ENCODE measurements at places on chromosomes 12 and 14.

DNA sequence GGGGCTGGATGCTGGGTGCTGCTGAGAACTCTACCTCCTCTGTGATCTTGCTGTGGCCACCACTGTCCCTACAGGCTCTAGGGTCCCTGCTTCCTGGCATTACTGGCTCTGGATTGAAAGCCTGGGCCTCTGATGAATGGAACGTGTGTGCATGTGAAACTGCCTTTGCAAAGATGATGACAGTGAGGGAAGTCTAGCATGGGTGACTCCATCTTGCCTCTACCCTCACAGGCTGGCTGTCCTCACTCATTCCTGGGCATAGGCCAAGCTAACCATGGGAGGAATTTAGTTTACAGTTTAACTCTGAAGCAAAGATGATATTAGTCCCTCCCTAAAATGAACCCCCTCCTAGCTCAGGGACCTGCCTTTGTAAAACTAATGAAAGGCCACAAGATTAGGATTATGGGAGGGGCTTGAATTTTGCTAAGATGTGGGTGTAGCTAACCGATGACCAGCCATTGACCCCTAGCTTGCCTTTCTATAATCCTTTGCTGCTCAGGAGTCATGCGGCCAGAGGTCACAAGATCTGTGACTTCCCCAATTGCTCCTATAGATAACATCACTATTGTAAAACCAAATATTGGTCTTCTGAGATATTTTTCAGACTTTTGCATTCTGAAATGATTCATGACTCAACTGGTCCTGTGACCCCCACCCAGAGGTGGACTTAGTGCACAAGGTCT, 2.2 kb upstream of the C1S start:
- no peak for ATAC-seq

GRCh38 chr14:104107101-104107581, 21.6 kb downstream of the ASPG start:
- ATAC-seq = no peak

DNA sequence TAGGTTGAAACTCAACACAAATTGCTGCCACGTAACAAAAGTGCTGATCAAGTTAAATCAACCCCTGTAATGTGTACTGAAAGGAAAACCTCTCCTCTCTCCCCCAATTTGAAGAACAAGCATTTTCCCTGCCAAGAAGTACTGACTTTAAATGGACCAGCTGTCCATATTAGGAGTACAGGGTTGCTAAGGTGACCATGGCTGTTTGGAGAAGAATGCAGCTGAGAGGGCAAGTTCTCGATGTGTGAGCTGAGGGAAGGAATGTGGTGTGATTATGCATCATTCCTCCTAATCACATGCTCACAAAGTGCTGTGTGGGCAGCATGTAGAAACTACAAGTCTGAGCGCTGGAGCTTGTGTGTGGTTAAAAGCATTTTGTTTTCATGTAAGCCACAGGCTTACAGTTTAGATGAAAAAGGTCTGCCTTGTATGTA, 50.9 kb upstream of the CCT2 start:
- ATAC-seq = peak; percentile 100

GRCh38 chr14:64569138-64569631, 19.4 kb downstream of the PPP1R36 start:
- peak; percentile 62 for ATAC-seq

DNA sequence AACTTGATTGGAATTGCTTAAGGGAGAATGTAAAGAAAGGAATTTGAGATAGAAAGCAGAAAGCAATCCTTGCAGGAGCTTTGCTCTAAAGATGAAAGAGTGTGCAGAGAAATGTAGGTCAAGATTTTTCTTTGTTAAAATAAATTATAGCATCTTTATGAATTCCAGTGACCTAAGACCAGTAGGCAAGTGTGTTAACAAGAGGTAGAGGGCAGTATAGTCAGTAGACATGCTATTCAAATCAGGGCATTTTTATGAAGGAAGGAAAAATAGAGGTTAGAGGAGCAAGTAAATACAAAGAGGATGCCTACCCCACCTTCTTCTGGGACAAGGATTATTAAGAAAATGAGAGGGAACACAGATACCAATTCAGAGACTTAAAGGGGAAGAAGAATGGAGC, 148.5 kb downstream of the PLCZ1 start:
- no peak for ATAC-seq

DNA sequence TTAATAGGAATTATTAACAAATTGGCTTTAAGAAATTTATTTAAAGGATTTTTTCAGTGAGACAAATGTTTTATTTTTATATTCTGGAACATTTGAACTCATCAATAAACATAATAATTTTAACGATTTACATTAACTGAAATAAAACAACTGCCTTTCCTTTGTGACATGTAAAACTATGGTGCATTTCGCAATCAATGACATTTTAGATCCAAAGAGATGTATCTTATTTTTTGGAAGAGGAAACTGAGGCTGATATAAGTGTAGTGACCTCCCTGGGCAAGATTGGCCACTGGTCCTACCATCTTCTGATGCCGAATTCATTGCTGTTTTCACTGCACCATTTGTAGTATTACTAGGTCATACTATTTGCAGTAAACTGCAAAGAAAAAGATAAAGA, 2.5 kb upstream of the RNU6-8 start:
- ATAC-seq = no peak

GRCh38 chr12:29216266-29216665, 67.2 kb downstream of the FAR2 start:
- no peak for ATAC-seq

- ATAC-seq = no peak
Observed at GRCh38 chr12:124681779-124682391, 114.5 kb upstream of the NCOR2 start.

- peak; percentile 82 for ATAC-seq
Observed at GRCh38 chr14:58107947-58108552, 44.0 kb downstream of the ARMH4 start.

DNA sequence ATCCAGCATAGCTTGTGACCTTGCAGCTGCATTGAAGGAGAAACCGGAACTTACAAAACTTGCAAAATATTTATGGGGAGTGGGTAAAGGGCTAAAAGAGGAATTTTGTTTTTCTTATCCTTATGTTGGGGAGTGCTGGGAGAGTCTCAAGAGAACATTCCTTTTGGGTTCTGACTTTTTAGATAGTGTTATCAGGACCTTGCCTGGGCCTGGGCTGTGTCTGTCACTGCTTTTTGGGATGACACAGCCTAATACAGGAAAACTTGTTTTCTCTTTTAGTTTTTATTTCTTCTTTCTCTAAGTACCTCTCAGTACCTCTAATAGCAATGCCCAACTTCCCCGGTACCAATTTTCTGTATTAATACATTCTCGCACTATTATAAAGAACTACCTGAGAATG, 850.6 kb downstream of the RPS29 start:
- no peak for ATAC-seq

- ATAC-seq = no peak
Observed at GRCh38 chr12:25107920-25108319, 87.0 kb downstream of the DNAI7 start.

DNA sequence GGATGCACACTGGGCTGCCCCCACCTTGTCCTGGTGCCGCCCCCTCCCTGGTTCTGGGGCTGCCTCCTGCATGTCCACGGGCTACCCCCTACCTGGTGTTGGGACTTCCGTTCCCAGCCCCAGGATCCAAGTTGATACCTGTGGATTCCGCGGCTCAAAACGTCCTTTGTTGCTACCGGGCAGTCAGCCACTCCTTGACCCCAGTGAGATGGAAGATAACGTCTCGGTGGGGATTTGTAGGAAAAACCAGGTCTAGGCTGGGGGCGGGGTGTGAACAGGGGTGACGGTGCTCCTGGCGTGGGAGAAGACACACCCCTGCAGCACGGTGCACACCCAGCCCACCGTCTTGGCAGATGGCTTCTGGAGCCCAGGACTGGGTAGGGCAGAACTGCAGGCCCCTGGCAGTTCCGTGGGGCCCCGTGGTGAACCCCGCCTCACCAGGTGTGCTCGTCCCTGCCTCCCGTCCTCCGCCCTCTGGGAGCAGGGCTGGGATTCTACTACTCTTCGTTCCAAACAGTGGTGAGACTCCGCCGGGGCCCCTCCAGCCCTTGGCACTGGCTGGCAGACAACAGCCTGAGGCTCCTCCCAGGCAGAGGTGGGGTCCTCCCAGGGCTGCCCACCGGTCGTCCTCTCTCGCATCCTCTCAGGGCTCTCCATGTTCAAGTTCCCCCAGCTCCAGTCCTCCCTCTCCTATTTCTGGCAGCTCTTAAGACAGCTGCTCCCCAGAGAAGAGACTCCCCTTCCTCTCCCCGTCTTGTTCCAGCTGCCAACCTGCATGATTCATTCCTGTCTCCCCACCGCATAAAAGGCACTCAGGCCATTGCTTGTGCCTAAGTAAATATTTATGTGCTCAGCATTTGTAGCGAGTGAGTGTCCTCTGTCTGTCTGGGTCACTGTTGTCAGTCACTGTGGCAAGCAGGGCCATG, 75.5 kb downstream of the FBXL14 start:
- ATAC-seq = peak; percentile 91

DNA sequence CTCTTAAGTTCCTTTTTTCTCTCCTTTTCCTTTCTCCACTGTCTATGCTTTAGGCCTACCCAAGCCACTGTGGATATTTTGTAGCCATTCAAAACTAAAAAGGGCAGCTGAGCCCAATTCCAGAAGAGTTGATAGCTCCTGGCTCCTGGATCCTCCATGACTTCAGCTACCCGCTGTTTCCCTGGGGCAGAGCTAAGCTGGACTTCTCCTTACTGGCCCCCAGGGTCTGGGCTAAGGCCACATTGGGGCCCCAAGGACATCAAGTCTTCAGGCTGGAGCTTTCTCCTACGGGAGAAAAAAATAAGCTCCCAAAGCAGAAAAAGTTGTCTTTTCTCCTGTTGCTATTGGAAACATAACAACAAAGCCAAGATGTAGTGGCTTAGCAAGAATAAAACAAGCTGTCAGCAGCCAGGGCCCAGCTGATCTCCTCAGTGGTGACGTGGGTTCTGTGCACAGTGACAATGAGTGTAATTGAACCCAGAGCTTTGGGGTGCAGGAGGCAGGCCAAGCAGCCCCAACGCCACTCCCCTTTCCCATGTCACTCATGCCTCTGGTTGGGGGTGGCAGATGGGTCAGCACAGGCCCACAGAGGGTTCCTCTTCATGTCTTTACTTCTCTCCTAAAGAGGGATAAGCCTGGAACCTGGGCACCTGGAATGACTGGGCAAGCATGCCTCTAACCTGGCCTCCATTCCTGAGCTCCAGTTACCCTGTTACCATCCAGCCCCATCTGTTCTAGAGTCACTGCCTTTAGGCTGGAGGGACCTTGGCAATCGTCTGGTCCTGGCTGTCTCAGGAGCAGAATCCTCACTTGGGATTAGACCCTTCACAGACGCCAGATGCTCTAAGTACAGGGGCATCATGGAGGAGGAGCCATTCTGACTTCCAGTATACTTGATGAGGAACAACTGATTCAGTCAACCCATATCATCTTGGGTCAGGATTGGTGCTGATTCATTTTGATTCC, 171.2 kb downstream of the ZFP36L1 start:
- no peak for ATAC-seq

GRCh38 chr12:143964-144649, 69.8 kb downstream of the SLC6A12 start:
- ATAC-seq = no peak

GRCh38 chr12:59597385-59597781, 1.6 kb downstream of the SLC16A7 start:
- ATAC-seq = no peak

DNA sequence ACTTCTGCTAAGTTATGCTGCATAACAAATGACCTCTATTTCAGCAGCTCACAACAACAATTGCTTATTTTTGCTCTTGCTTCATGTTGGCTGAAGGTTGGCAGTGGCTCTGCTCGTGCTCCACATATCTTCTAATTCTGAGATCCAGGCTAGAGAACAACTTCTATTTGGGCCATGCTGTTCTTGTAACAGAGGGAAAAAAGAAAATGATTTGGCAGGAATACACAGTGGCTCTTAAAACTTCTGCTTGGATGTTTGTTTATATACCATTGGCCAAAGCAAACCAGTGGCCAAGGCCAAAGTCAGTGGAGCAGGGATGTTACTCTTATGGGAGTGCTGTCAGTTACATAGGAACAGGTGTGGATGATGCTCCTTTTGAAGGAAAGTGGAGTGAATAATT, 32.1 kb downstream of the GPHN start:
- ATAC-seq = no peak

DNA sequence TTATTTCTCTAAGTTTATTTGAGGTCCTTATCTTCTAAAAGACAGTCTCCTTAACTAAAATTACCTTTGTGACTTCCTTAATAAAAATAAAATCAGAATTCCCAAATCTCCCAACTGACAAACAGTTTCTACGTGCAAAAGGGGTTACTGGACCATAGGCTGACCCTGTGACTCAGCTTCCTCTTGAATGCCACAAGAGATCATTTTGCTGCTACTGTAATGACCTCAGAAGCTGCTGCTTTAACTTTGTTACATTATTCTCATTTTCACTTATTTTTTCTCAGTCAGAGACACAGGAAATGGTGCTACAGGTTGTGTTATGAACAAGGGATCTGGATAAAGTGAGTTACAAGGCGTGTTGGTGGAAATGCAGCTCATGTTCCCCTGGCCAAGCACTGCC, 132.2 kb upstream of the TMTC2 start:
- peak; percentile 58 for ATAC-seq

- no peak for ATAC-seq
Observed at GRCh38 chr14:54743382-54743781, 159.2 kb downstream of the GCH1 start.

DNA sequence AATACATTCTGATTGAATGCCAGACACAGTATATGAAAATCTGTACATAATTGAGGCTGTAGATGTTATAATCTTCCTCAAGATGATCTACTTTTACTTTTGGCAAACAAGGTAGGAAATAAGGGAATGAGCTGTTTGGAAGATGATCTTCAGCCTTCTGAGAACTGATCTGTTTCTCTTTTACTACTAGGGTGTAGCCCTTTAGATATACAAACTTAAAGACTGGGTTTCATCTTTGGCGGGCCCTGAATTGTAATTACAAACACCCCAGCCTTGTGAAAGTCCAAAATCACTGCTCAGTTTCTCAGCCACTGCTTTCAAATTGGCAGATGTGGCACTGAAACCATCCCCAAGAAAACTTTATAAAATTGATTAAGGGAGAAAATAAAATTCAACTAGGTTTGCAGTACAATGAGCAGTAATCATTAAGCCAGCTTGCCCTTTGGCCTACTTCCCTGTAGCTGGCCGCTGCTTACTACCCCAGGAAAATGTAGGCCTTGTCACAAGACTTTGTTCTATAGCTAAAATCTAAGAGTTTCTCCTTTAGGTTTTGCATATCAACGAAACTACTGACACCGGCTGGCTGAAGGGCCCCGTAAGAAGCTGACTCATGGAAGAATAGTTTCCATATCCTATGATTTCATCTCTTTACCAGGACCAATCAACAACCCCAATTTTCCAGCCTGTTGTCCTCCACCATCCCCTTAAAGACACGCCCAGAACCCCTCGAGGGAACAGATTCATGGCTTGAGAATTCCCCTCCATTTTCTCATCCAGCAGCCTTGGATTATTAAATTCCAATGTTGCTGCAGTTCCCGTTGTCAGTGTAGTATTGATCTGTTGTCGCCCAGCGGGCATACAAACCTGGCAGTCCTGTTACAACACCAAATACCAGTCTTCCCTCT, 210.8 kb downstream of the PCNX1 start:
- ATAC-seq = no peak

GRCh38 chr12:131063413-131063812, 109.7 kb downstream of the ADGRD1 start:
- no peak for ATAC-seq

GRCh38 chr12:94150240-94151121, 2.1 kb downstream of the PLXNC1 start:
- ATAC-seq = no peak

GRCh38 chr12:14514154-14514842, 53.4 kb downstream of the PLBD1 start:
- peak; percentile 60 for ATAC-seq
